ENCODE measurements at places on chromosomes 4 and X.

- DNase-seq: no peak
These were observed 111.7 kb upstream of the RPS6KA3 start for GRCh38 chrX:20378233-20378920.

- no peak for DNase-seq
These were observed 143.8 kb downstream of the FBXW7 start for GRCh38 chr4:152392079-152392478.

DNA sequence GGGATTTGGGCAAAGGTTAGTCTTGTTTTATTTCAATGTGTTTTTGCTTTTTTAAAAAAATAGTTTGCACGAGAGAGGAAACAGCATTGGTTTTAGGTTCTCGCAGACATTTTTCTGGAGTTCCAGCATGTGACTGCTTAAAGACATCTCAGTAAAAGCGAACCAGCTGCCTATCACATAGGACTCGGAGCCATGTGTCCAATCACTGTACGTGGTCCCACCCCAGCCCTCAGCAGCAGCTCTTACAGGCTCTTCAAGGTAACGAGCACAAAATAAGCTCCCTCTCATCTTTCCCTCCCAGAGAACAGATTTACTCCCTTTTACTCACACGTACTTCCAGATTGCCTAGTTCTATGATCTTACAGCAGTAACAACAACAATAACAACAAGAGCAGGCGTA lies 68.7 kb downstream of the MCF2 start:
- DNase-seq: no peak

DNA sequence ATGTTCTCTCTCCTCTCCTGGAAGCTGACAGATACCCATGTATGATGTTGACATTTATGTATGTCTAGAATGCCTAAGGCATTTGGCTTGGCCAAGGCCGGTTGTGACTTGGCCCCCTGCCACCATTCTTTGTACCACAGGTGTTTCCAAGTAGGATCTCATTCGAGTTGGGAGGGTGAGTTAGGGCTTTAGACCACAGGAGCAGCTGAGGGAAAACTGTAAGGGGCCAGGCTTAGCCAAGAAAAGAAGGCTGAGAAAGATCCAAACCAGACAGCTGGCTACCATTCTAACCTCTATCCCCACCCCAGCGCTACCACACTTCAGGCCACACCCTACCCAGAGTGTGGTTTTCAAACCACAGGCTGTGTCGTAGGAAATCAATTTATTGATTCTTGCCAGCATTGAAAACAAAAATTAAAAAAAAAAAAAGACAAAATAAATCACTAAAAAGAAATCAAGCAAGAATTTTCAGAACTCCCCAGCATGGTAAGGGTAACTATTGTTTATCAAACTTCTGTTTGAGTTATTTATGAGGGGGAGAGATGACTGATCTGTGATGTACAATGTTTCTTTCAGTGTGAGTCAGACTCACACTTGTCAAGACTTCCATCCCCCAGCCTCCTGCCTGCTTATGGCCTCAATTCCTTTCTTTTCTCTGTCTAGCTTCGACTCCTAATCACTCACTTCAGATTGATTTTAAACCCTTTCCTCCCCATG lies 9.9 kb downstream of the TMSB4X start:
- DNase-seq: peak; percentile 42

GRCh38 chr4:146123231-146123630 lies 52.3 kb upstream of the LSM6 start:
- no peak for DNase-seq

DNA sequence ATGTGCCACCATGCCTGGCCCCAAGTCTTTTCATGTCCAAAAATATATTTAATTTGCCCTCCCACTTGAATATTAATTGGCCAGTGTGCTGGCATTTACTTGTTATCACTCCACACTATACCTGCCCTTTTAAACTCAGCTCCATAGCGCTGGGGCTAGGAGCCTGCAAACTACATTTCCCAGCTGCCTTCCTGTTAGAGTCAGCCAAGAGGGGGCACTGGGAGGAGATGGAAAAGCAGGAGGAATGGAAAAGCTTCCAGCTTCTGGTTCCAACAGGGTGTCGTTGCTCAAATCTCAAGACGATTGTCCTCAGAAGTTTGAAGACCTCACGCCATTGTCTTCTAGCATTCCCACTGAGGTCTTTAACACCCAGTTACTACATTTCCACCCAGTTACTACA lies 315.5 kb downstream of the BCOR start:
- DNase-seq: no peak

- no peak for DNase-seq
These were observed 57.7 kb downstream of the KLHL13 start for GRCh38 chrX:118058924-118059323.

GRCh38 chr4:189765301-189765700 lies 175.4 kb upstream of the FRG1 start:
- no peak for DNase-seq

- DNase-seq: no peak
These were observed 125.3 kb upstream of the RAI2 start for GRCh38 chrX:17986440-17986839.

- no peak for DNase-seq
These were observed 168.7 kb upstream of the PPP1R2C start for GRCh38 chrX:42946544-42947194.

GRCh38 chr4:119025916-119026661 lies 109.5 kb upstream of the MYOZ2 start:
- DNase-seq: no peak

GRCh38 chr4:52984462-52984881 lies 122.4 kb downstream of the RASL11B start:
- peak; percentile 16 for DNase-seq

DNA sequence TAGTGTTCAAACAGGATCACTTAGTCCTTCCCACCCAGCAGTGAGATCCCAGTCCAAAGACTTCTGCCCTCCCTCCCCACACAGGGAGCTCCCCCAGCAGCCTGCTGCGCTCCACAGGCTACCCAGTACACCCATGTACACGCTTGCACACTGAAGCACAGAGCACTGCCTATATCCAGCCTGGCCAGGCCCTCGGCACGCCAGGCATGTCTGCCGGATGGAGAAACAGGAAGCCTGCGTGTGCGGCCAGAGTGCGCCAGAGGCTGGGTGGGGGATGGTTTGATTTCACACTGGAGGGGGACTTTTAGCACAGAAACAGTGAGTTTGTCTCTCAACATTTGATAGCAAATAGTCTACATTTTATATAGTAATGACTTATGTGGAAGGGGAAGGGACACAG lies 833.5 kb upstream of the IGFBP7 start:
- no peak for DNase-seq

DNA sequence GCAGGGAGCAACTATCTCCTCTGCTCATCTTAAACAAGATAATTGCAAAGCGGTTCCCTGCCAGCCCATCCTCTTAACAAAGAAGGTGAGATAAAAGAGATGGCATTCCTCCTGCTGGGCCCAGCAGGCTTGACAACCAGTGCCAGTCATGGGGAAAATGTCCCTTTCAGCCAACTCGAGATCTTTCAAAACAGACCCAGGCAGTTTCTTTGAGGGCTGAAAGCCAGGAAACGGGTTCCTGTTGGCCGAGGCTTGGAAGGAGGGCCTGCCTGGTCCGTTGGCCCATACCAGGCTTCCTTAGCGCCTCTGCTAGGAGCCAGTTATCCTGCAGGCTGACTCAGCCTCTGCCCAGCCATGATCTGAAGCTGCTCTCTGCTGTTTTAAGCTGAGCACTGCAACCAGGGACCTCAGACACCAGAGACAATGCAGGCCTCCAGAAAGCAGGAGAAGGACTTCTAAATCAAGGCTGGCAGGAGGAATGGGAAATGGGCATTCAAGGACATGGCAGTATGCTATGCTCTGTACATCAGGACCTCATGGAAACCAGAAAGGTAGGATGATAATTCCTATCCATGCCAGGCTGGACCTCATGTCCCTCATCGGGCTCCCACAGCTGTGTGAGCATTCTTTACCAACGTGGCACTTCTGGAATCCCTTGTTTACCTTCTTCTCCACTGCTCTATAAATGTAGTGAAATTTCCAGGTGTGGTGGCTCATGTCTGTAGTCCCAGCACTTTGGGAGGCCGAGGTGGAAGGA lies 42.4 kb upstream of the SLC2A9 start:
- DNase-seq: no peak

DNA sequence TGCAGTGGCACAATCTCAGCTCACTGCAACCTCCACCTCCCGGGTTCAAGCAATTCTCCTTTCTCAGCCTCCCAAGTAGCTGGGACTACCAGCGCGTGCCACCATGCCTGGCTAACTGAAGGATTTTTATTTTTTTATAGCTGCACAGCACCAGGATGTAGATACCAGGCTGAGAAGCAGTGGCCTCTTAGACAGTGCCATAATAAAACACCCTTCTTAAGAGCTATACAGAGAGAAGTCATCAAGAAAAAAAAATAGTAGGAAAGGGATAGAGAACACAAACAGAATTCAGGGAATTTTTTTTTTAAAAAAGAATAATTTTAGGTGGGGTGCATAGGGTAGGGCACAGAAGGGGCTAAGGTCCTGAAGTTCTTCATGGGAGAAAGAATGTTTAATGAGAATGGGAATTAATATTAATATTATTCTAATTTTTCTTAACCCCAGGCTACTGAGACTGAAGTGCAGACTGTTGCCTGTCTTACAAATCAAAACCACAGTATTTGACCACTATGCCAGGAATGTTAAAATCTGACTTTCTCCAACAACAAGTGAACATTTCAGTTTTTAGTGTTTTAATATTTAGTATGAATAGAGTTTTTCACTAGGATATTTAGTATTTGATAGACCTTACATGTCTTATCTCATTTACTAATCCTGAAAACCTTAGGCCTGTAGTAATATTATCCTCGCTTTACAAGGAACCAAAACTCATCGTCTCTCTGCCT lies 146.7 kb downstream of the KCNIP4 start:
- DNase-seq: peak; percentile 61

GRCh38 chrX:13511944-13512330 lies 57.5 kb upstream of the EGFL6 start:
- no peak for DNase-seq

DNA sequence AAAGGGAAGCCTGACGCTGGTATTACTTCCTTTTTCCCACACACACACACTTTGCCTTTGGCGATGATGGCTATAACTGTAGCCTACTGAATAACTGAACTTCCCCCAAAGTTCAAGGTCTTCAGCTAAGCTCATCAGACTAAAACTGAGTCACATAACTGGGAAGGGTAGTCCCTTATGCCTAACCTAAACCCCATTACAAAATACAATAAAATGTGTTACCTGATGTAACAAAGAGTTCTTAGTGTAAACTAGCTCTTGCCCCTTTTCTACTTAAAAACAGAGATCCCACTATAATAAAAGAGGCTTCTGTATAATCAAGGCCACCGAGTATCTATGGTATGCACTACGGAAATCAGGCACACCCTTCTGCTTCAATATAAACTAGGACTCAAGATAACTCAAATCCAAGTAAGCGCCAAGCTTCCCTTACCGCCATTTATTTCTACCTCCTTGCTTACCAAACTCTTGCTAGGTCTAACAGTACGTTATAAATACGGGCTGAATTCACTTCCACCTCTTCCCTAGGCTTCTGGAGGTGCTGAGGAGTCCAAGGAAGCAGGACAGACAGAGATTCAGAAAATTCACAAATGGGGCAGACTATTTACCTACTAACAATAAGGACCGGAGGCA lies 2.4 kb downstream of the OTUD4 start:
- no peak for DNase-seq

GRCh38 chrX:29787656-29788055 lies 427.7 kb upstream of the MAGEB2 start:
- DNase-seq: no peak

DNA sequence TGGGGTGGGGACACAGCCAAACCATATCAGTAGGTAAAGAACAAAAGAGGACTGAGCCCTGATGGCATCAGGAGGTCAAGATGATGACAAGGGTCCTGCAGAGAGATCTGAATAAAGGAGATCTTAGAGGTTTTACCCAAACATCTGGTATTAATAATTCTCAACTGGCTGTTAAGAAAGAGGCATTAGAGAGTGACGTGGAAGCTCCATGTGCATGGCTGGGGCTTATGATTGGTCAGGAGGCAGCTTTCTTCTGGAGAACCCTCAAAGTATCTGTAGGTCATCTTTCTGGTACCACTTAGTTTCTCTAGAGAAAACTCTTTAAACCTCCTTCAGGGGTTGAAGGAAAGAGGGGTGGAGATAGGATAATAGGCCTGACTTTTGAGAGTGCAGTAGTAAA lies 18.7 kb downstream of the MGST2 start:
- no peak for DNase-seq
